ENCODE measurements at places on chromosomes 3 and 15. TPM values are rescaled to one million over a fixed set of nuclear protein-coding genes. Genes with fewer than 3 reads are reported as not detected.

GRCh38 chr3:146184241-146185015, 23.4 kb upstream of the PLOD2 start:
- no peak for DNase-seq

XCR1 gene
- total RNA-seq: not detected

AMIGO3 gene
- 1.2 TPM for total RNA-seq

DNA sequence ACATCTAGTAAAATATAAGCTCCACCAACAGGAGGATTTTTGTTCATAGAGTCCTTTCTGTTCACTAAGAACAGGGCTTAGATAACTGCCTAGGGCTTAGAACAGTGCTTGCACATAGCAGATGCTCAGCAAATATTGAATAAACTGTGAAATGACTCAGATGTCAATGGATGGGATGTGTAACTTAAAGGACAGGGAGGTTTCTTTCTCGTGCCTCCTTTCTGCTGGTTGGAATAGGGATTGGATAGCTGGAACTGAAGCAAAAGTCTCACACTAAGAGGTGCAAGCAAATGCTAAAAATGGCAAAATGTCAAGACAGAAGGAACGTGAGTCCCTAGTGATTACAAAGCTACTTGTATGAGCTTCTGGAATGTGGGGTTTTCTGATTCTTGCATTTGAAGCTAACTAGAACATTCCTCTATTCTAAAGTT, 392.8 kb upstream of the WNT5A start:
- peak; percentile 70 for DNase-seq

SENP8 gene
- total RNA-seq: 2.0 TPM

Data from esophagus muscularis mucosa (tissue), 4 donors.